ENCODE measurements at places on chromosomes 1 and 21.

GRCh38 chr1:26726784-26727183 lies 31.0 kb downstream of the ARID1A start:
- DNase-seq: no peak

- DNase-seq: no peak
These were observed 62.5 kb downstream of the KIAA0040 start for GRCh38 chr1:175129997-175130648.

GRCh38 chr1:3451994-3452865 lies 2.2 kb upstream of the ARHGEF16 start:
- DNase-seq: no peak

GRCh38 chr1:206457408-206458120 lies 12.7 kb upstream of the IKBKE start:
- no peak for DNase-seq

- DNase-seq: no peak
These were observed 105.7 kb upstream of the TLR5 start for GRCh38 chr1:223248770-223249140.

- DNase-seq: no peak
These were observed 72.0 kb downstream of the EPB41 start for GRCh38 chr1:28986306-28986910.

Measured in stimulated activated CD8-positive, alpha-beta memory T cell treated with anti-CD3 and anti-CD28 coated beads, Interleukin-4, amount 100 ng/mL, for 4 hours (primary cell).